Esophagus squamous epithelium (tissue), 5 donors: ENCODE measurements at places on chromosomes 16 and 17. TPM values are rescaled to one million over a fixed set of nuclear protein-coding genes. Genes with fewer than 3 reads are reported as not detected.
A peak's percentile ranks its signal among the peaks of the same experiment; 100 is the strongest.

CSH2 gene
- total RNA-seq, result not detected

- no peak overlapping the region for H3K27ac ChIP-seq
- H3K4me3 ChIP-seq, result no peak overlapping the region
- peaks cover 22% of the 10 kb centered on the region for H3K27me3 ChIP-seq
- H3K4me1 ChIP-seq, result no peaks in the 10 kb centered on the region
- no peak for DNase-seq
Observed at GRCh38 chr16:57576429-57576870, 34.0 kb downstream of the ADGRG5 start.

CA7 gene
- total RNA-seq, result not detected

KRTAP9-2 gene
- total RNA-seq, result not detected

DNA sequence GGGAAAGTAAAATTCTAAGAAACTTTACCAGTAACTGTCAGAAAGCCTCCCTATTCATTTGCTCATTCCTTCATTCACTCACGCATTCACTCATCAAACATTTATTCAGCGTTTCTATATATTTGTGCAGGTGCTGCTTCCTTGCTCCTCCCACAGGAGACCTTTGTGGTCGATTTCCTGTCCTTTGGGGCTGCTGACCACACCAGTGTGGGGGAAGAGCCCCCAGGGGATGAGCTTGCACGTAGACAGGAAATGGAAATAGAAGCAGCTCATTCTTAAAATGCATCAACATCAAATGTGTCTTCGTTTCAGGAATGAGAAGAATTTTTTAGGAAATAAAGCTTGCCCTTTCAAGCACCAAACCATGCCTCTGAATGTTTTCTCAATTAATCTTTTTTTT, 9.6 kb downstream of the PIK3R6 start:
- H3K4me1 ChIP-seq, result peaks cover 16% of the 10 kb centered on the region
- H3K36me3 ChIP-seq, result no peaks in the 10 kb centered on the region
- DNase-seq, result no peak

ARL16 gene
- 19.1 TPM for total RNA-seq

- H3K4me1 ChIP-seq, result peaks cover 18% of the 10 kb centered on the region
- H3K36me3 ChIP-seq, result peaks cover 11% of the 10 kb centered on the region
- no peak overlapping the region for H3K4me3 ChIP-seq
- H3K27me3 ChIP-seq, result no peaks in the 10 kb centered on the region
- H3K27ac ChIP-seq, result no peak overlapping the region
Observed at GRCh38 chr16:23635958-23636357, 5.2 kb downstream of the PALB2 start.

TUBG2 gene
- total RNA-seq, result 14.5 TPM

GRCh38 chr16:55274391-55274790, 49.6 kb upstream of the IRX6 start:
- no peak overlapping the region for H3K4me3 ChIP-seq
- H3K36me3 ChIP-seq, result no peaks in the 10 kb centered on the region
- peaks cover 69% of the 10 kb centered on the region for H3K4me1 ChIP-seq
- H3K27me3 ChIP-seq, result peaks cover 6% of the 10 kb centered on the region
- no peak for DNase-seq

- peaks cover 6% of the 10 kb centered on the region for H3K36me3 ChIP-seq
- no peak overlapping the region for H3K27ac ChIP-seq
- no peaks in the 10 kb centered on the region for H3K27me3 ChIP-seq
- no peaks in the 10 kb centered on the region for H3K4me1 ChIP-seq
- H3K4me3 ChIP-seq, result no peak overlapping the region
- DNase-seq, result no peak
Observed at GRCh38 chr17:61017317-61018006, 339.8 kb downstream of the BCAS3 start.

GRCh38 chr16:85395913-85396878, 216.9 kb upstream of the GSE1 start:
- no peak overlapping the region for H3K4me3 ChIP-seq
- H3K36me3 ChIP-seq, result no peaks in the 10 kb centered on the region
- H3K27me3 ChIP-seq, result no peaks in the 10 kb centered on the region
- H3K27ac ChIP-seq, result peak overlapping the region; percentile 76

PROCA1 gene
- total RNA-seq, result 1.1 TPM

USP22 gene
- total RNA-seq, result 74.9 TPM
